ENCODE measurements at places on chromosomes 5 and 9.

- DNase-seq: no peak
Observed at GRCh38 chr9:74494490-74494889, 2.6 kb upstream of the RORB start.

DNA sequence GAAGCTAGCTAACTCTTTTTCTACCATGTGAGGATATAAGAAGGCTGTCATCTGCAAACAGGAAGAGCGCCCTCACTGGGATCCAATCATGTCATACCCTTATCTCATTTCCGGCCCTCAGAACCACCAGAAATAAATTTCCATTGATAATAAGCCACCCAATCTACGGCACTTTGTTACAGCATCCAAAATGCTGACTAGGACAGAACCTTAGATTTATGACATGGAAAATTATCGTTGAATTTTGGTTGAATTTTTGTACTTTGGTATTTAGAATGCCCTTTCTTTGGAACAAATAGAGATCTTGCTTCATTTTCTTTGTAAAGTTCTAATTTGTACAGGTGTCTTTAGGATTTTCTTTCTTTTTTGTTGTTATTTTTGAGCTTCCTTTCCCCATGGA lies 53.3 kb upstream of the CYLC2 start:
- DNase-seq: no peak

- DNase-seq: no peak
Observed at GRCh38 chr9:98795970-98796363, 388 bp downstream of the ANKS6 start.

- no peak for DNase-seq
Observed at GRCh38 chr9:97904725-97905124, 17.6 kb downstream of the TRMO start.

DNA sequence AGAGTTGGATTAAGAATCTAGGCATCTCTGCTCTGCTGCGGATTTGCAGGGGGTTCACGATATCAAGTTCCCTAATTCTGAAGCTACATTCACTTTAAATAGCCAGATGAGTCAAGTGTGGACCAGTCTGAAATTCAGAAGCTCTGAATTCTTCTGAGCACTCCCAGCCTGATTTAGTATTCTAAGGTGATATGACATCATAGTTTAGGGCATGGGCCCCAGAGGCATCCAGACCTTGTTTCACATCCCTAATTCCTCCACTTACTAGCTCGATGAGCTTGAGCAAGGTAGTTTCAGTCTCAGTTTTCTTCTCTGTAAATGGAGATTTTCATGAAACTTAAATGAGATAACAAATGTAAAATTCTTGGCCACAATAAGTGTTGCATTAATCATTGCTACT lies 65.2 kb downstream of the TMEM167A start:
- DNase-seq: no peak

- no peak for DNase-seq
Observed at GRCh38 chr5:16446993-16447392, 18.6 kb downstream of the ZNF622 start.

DNA sequence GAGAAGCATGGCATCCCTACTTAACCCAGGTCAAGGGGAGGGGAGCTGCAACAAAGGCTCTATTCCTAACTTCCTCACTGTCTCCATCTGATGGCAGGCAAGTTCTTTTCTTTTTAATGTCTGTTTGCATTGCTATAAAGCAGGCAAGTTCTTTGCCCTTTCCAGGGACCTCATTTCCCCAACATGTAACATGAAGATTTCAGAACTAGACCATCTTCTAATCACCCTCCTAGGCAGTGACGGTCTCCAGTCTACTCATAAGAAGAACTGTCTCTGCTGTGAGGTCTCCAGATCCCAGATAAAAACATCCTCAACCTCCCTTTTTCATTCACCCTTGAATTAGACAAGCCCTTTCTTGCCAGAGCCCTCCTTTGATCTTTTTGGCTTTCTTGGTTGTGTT lies 42.1 kb downstream of the PPP1R2B start:
- DNase-seq: no peak

- no peak for DNase-seq
Observed at GRCh38 chr5:33312571-33313549, 127.9 kb upstream of the TARS1 start.

- DNase-seq: no peak
Observed at GRCh38 chr9:96383165-96383942, at the start of gene SLC35D2. SLC35D2 (minus strand) TSS chr9:96383711; CDS start chr9:96383634, 77 bp downstream.

GRCh38 chr9:35905912-35906679 lies at the start of gene HRCT1:
HRCT1 (plus strand) TSS chr9:35906202; CDS start chr9:35906288, 86 bp downstream.
- no peak for DNase-seq

DNA sequence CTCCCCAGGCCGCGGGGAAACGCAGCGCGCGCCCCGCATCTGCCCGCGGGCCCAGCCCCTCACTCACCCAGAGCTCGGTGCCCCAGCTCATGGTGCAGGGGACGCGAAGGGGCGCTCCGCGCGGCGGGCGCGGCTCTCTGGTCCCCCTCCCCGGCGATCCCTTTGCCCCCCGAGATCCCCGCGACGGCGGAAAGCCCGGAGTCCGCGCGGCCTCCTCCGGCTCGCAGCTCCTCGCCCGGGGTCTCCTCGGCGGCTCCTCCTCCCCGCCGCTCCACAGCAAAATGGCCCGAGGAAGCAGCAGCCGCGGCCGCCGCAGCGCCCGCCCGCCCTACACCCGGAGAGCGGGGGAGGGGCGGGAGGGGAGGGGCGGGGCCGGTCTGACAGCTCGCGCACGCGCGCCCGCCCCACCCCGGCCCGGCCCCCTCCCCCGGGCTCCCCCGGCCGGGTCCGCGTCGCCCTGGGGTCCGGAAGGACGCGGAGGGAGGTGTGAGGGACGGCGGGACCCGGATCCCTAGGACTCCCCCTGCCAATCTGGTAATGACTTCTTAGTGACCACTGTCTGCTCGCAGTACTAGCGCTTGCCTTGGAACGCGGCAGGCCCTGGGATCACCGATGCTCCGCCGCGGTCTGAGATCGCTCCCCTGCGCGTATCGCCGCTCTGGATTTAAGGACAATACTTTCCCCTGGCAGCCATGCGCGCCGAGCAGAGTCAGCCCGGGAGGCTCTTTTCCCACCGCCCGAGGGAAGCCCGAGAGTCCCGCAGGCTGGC lies at the start of gene FNBP1:
Gene FNBP1, minus strand, starts transcription at position 305 of the 769 bp plus-strand sequence. Its CDS starts 214 bp downstream, at position 91.
- no peak for DNase-seq

- no peak for DNase-seq
Observed at GRCh38 chr5:194603-195209, 3.4 kb downstream of the LRRC14B start.

GRCh38 chr9:13083366-13083765 lies 196.1 kb downstream of the MPDZ start:
- no peak for DNase-seq

DNA sequence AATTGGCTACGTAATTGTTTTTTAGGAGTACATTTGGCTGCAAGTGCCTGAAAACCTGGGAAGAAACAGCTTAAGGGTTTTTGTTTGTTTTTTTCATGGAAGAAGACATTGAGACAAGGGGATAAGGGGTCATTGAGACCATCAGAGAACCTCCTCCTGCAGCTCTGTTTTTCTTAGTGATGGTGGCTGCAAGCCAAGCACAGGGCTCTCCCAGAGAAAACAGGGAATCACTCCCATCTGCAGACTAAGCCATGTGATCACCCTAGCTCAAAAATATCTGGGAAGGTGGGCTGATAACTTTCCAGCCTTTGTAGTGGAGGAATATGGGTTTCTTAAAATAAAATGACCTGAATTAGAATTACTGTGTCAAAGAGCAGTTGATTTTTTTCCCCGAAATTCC lies 25.1 kb downstream of the PALM2AKAP2 start:
- DNase-seq: no peak
